Mesothelial cell of epicardium (in vitro differentiated cells): ENCODE measurements at places on chromosomes 2 and 18. TPM values are rescaled to one million over a fixed set of nuclear protein-coding genes. Genes with fewer than 3 reads are reported as not detected.

ZNF396 gene
- total RNA-seq, result 1.2 to 1.8 TPM (median 1.6 TPM) in 3 replicates

DNA sequence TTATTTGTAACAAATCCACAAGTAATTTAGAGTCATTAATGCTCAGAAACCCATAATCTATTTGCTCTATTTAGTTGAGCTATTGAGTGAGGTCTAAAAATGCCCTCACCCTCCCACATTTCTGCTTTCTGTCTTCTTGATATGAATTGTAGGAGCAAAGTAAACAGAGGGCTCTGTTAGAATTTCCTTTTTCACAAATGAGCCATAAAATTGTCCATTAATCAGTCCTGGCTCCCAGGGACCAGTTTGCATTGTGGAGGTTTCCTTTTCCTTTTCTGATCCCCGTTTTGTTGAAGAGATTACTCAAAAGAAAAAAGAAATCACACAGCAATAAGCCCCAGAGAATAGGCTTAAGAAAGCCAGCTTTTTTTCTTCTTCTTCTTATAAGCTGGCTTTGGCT, 476.7 kb downstream of the EPHA4 start:
- H3K36me3 ChIP-seq, result no peaks in the 10 kb centered on the region
- H3K4me3 ChIP-seq, result no peak overlapping the region
- no peak overlapping the region for H3K27ac ChIP-seq
- peaks cover 19% of the 10 kb centered on the region for H3K27me3 ChIP-seq
- DNase-seq, result no peak

DNA sequence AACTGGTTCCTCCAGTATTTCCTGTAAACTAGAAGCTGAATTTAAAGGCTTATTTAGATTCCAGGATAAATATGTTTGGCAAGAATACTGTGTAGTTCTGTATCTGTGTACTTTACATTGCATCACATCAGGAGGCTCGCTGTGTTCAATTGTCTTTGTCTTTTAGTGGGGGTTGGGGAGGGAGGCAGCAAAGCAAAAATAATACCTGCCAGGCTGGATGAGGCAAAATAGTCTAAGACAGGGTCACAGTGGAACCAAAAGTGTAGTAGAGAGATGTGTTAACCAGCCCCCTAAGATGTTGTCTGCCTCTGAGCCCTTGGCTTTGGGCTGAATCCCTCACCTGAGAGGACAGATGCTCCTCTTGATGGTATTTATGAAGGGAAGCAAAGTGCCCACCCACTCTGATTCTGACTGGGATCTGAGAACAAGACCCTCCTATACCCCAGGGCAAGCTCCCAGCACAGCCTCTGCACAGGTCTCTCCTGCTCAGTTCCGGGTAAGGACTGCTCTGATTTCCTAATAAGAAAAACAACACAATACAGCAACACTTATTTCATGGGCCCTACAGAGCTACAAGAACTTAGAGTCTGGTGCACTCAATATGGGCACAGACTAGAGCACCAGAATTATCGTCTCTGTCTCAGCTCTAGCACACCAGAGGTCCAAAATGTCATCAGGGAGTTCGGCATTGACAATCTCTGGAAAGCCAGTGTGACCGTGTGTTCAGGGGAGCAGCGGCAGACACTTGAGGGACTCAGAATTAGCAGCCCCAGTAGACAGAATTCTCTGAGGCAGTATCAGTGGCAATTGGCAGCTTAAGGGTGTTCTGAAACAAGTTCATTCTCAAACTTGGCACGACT, 7.2 kb upstream of the AFTPH start:
- H3K36me3 ChIP-seq, result no peaks in the 10 kb centered on the region
- H3K4me1 ChIP-seq, result peaks cover 6% of the 10 kb centered on the region
- no peak for DNase-seq
- H3K4me3 ChIP-seq, result no peak overlapping the region
- peaks cover 5% of the 10 kb centered on the region for H3K27me3 ChIP-seq
- peak overlapping the region; percentile 67 for H3K27ac ChIP-seq

DNA sequence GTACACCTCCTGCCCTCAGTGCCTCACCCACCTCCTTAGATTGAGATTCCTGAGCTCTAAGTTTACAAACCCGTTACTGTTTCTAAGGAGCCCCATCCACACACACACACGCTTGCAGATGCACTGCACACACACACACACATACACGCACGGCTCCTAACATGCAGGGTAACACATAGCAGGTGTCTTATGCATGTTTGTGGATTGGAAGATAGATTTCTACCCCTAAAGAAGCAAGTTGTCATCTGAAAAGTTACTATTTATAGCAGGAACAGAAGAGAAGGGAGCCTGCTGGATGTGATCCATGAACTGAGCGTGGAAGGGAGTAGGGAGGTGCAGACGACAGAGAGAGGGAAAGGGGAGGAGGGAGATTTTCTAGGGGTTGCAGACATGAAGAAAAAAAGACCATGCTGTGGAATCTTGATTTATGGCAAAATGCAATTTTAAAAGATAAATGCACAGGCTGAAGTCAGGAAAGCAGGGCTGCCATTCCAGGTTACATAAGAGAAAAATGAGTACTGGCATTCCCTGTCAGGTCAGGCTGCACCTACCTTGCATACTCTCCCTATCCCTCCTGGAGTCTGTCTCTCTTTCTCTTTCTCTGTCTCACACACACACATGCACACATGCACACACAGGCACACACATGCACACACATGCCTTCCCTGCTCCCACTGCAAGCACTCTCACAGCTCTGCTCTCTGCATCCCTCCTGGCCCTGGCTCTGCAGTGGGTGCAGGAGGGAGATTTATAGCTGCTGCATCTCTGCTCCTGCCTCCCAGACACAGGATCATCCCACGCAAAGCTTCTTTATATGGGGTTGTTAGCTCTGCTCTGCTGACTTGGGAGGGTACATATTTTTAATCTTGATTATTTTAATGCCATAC, 192.6 kb upstream of the MYT1L start:
- peaks cover 38% of the 10 kb centered on the region for H3K4me1 ChIP-seq
- H3K36me3 ChIP-seq, result no peaks in the 10 kb centered on the region
- DNase-seq, result peak; percentile 42
- H3K27me3 ChIP-seq, result peaks cover 10% of the 10 kb centered on the region
- peak overlapping the region; percentile 70 for H3K27ac ChIP-seq
- no peak overlapping the region for H3K4me3 ChIP-seq

DNA sequence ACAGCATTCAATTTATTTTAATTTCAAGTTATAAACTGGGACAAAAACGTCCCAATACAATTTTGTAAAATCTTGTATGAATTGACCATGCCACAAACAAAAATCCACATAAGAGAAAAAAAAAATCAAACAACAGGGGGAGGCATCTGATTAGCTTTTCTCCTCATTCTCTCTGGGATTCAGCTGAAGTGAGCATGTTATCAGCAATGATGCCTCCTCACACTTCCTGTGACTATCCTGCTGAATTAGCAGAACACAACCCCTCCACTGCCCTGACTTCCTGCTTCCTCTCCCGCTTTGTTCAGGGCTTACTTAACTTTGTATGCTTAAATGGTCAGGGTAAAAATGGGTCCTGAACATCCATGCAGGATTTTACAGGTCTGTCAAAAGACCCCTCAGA, 132.2 kb upstream of the ITGB6 start:
- peak overlapping the region; percentile 43 for H3K27ac ChIP-seq
- no peak for DNase-seq
- no peak overlapping the region for H3K4me3 ChIP-seq
- H3K36me3 ChIP-seq, result no peaks in the 10 kb centered on the region
- H3K27me3 ChIP-seq, result no peaks in the 10 kb centered on the region

DNA sequence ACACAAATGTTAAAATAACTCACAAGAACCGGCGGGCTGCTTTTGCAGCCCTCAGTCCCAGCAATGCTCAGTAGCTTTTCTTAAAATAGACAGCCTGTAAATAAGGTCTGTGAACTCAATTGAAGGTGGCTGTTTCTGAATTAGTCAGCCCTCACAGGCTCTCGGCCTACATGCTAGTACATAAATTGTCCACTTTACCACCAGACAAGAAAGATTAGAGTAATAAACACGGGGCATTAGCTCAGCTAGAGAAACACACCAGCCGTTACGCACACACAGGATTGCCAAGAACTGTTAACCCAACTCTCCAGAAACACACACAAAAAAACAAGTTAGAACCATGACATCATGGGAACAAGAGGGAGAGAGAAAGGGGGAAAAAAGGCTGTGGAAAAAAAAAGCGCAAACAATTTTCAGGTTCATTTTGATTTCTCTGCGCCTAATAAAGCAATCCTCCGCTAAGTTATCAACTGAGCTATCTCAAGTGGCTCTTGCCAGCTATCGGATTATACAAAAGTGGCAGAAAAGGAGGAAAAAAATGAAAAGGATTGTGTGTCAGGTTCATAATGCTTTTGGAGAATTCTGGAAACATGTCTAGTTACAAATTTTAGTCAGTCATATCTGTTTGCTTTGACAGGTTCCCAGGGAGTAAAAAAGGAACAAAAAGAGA, 89.1 kb downstream of the ZEB2 start:
- H3K36me3 ChIP-seq, result peaks cover 14% of the 10 kb centered on the region
- H3K4me3 ChIP-seq, result no peak overlapping the region
- no peak for DNase-seq
- peaks cover 21% of the 10 kb centered on the region for H3K4me1 ChIP-seq

- peaks cover 30% of the 10 kb centered on the region for H3K4me1 ChIP-seq
- no peak overlapping the region for H3K4me3 ChIP-seq
- DNase-seq, result no peak
- no peaks in the 10 kb centered on the region for H3K27me3 ChIP-seq
- peak overlapping the region; percentile 15 for H3K27ac ChIP-seq
- H3K36me3 ChIP-seq, result peaks cover 15% of the 10 kb centered on the region
Measured at GRCh38 chr18:26502823-26503222, 45.5 kb downstream of the KCTD1 start.

CCDC148 gene
- total RNA-seq, result 2.8 to 3.2 TPM (median 3.1 TPM) in 3 replicates

- H3K27ac ChIP-seq, result no peak overlapping the region
- no peaks in the 10 kb centered on the region for H3K36me3 ChIP-seq
- peaks cover 6% of the 10 kb centered on the region for H3K27me3 ChIP-seq
- no peak for DNase-seq
Measured at GRCh38 chr2:118246726-118247125, 158.5 kb downstream of the INSIG2 start.

MAPRE3 gene
- 14.8 to 17.1 TPM (median 16.0 TPM) in 3 replicates for total RNA-seq

- peaks cover 6% of the 10 kb centered on the region for H3K4me1 ChIP-seq
- peaks cover 16% of the 10 kb centered on the region for H3K27me3 ChIP-seq
- peaks cover 4% of the 10 kb centered on the region for H3K36me3 ChIP-seq
- DNase-seq, result no peak
Measured at GRCh38 chr18:23703057-23703986, 14.1 kb downstream of the LAMA3 start.

TTN gene
- 0.84 to 1.2 TPM (median 1.0 TPM) in 3 replicates for total RNA-seq

ALPI gene
- not detected in 3 replicates for total RNA-seq
